PC-9 (cell line): ENCODE measurements at places on chromosomes 6 and 20. TPM values are rescaled to one million over a fixed set of nuclear protein-coding genes. Genes with fewer than 3 reads are reported as not detected.

DNA sequence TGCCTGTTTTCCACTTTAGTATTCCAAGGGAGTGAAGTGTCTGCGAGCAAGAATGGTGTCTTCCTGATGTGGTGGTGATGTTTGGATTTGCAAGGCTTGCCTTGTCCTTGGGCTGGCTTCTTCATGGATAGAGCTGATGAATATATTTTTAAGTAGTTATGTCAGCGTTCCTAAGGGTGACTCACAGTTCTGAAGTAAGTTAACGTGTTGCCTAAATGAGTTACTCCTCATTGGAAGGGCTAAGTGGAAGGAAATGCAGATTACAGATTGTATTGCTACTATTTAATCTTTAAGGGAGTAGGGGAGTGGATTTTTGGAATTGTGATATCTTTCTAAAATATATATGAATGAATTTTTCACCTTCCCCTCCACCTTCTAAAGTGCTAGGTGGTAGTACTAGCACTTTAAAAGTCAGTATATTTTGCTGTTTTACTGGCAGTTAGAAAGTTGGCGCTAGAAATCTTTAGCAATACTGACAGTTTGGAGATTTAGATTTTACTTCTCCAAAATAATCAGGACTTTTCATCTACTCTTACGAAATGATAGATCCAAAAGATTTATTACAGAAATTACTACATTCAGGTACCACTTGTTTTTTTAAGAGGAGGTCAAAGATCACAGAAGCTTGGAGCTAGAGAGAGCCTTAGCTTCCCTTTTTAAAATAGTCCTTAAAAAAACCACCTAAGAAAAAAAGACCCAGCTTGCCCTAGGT, 197.4 kb downstream of the JARID2 start:
- no peak overlapping the region for H3K4me3 ChIP-seq
- no peaks in the 10 kb centered on the region for H3K27me3 ChIP-seq
- DNase-seq = peak; percentile 70
- no peaks in the 10 kb centered on the region for H3K36me3 ChIP-seq

GRCh38 chr6:105821777-105822176, 264.4 kb upstream of the PRDM1 start:
- DNase-seq = no peak
- H3K36me3 ChIP-seq = no peaks in the 10 kb centered on the region
- no peak overlapping the region for H3K27ac ChIP-seq
- no peaks in the 10 kb centered on the region for H3K4me1 ChIP-seq
- no peaks in the 10 kb centered on the region for H3K27me3 ChIP-seq

DNA sequence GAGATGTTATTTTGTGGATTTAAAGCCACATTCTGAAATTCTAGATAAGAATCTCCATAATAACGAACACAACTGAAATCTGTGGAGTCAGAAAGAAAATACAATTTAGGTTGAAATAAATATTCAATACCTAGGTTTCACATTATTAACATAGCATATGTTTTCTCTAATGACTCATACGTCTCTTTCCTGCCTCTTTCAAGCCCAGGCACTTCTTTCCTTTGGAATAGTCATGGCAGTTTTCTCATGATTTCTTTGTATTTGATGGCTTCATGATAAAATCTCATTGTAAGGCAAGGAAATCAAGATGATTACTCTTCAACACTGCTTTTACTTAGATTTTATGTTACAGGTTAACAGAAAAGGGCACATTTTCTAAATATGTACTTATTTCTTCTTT, 803.7 kb downstream of the PHF3 start:
- H3K27me3 ChIP-seq = no peaks in the 10 kb centered on the region
- H3K4me1 ChIP-seq = no peaks in the 10 kb centered on the region
- no peaks in the 10 kb centered on the region for H3K36me3 ChIP-seq
- no peak overlapping the region for H3K4me3 ChIP-seq
- DNase-seq = no peak
- no peak overlapping the region for H3K27ac ChIP-seq

DNA sequence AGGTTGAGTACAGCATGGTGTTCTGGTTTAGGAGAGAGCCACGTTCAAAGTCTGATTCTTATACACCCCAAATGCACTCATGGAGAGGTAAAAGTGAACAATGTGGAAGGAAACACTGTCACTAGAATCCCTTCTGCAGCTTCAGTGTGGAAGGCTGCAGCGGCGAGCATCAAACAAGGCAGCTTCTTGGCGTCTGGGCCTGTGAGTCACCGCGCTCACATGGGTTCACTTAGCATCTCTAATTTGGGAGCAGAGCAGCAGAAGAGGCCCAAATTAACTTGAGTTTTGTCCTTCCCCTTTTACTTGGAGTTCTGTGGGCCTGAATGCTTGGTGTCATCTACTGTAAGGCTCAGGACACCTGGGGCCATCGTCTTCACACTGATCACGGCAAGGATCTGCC, 10.9 kb upstream of the E2F1 start:
- H3K4me3 ChIP-seq = no peak overlapping the region
- no peak for DNase-seq

DNA sequence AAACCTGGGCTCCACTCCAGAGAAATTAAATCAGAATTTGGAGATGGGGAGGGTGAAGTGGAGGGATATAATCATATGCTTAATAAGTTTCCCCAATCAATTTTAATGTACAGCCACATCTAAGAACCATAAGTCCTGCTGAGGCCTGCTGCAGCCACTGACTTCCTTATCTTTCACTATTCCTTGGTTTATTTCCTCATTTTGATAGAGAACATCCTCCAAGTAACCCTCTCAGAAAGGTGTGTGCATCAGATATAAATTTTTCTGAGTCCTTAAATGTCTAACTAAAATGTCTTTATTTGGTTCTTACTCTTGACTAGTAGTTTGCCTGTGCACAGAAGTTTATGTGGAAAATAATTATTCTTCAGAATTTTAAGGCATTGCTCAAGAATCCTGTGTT, 23.7 kb upstream of the SIRT5 start:
- no peaks in the 10 kb centered on the region for H3K27me3 ChIP-seq
- no peak overlapping the region for H3K4me3 ChIP-seq
- no peak for DNase-seq
- no peaks in the 10 kb centered on the region for H3K4me1 ChIP-seq

DNA sequence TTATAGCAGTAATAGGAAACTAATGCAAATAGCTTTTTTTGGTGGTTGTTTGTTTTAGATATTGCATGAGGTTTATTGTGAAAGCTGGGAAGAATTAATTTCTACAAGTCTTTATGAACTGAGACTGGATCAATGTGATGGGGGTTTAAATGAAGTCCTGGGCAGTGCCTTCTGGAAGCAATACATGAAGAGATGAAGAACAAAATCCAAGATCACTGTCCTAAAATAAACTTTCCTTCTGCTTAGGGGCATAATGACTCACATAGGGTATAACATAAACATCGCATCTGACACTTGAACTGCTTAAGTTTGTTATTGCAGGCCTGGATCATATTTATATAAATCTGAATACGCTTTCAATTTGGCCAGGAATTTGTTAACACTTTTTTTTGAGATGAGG, 20.9 kb upstream of the SHLD1 start:
- no peaks in the 10 kb centered on the region for H3K27me3 ChIP-seq
- no peaks in the 10 kb centered on the region for H3K36me3 ChIP-seq

DNA sequence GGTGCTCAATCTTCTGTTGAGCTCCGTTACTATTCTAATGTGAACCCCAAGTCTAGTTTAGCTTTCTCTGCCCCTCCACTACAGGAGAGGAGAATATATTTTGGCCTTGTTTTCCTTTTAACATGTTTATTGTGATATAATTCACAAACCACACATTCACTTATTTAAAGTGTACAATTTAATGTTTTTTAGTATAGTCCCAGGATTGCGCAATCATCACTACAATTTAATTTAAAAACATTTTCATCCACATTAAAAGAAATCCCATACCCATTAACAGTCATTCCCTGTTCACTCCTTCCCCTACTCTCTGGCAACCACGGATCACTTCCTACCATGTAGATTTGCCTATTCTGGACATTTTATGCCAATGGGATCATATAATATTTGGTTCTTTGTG, 64.5 kb upstream of the BMP6 start:
- H3K4me1 ChIP-seq = no peaks in the 10 kb centered on the region
- H3K36me3 ChIP-seq = no peaks in the 10 kb centered on the region
- no peak for DNase-seq
- no peak overlapping the region for H3K4me3 ChIP-seq
- H3K27ac ChIP-seq = no peak overlapping the region

GRCh38 chr6:12613811-12614210, 102.8 kb upstream of the PHACTR1 start:
- H3K4me1 ChIP-seq = no peaks in the 10 kb centered on the region
- DNase-seq = no peak
- H3K27me3 ChIP-seq = no peaks in the 10 kb centered on the region
- H3K27ac ChIP-seq = no peak overlapping the region
- no peaks in the 10 kb centered on the region for H3K36me3 ChIP-seq

GRCh38 chr6:138287144-138287955, 69.1 kb upstream of the PBOV1 start:
- H3K4me1 ChIP-seq = peaks cover 21% of the 10 kb centered on the region
- no peaks in the 10 kb centered on the region for H3K27me3 ChIP-seq
- DNase-seq = peak; percentile 20
- peaks cover 38% of the 10 kb centered on the region for H3K36me3 ChIP-seq
- peak overlapping the region; percentile 83 for H3K27ac ChIP-seq

- H3K27me3 ChIP-seq = 0 out of 2 replicates have a peak, but pooled peaks cover 11% of the 10 kb centered on the region
- no peak for DNase-seq
- H3K36me3 ChIP-seq = no peaks in the 10 kb centered on the region
- H3K4me3 ChIP-seq = no peak overlapping the region
- peaks cover 12% of the 10 kb centered on the region; the same call in 1 of the 2 replicates for H3K4me1 ChIP-seq
These were observed 48.0 kb upstream of the NOP56 start for GRCh38 chr20:2604506-2604835.

GRCh38 chr20:64265201-64265600, 9.7 kb downstream of the PCMTD2 start:
- H3K36me3 ChIP-seq = no peaks in the 10 kb centered on the region
- DNase-seq = no peak
- H3K27me3 ChIP-seq = no peaks in the 10 kb centered on the region
- H3K4me3 ChIP-seq = no peak overlapping the region
- H3K4me1 ChIP-seq = no peaks in the 10 kb centered on the region

- peaks cover 11% of the 10 kb centered on the region; the same call in 1 of the 2 replicates for H3K4me1 ChIP-seq
- H3K4me3 ChIP-seq = peak overlapping the region; percentile 64
- H3K27ac ChIP-seq = no peak overlapping the region
- H3K27me3 ChIP-seq = no peaks in the 10 kb centered on the region
- no peaks in the 10 kb centered on the region for H3K36me3 ChIP-seq
These were observed 119.7 kb upstream of the ZNF184 start for GRCh38 chr6:27592481-27593199.

DNA sequence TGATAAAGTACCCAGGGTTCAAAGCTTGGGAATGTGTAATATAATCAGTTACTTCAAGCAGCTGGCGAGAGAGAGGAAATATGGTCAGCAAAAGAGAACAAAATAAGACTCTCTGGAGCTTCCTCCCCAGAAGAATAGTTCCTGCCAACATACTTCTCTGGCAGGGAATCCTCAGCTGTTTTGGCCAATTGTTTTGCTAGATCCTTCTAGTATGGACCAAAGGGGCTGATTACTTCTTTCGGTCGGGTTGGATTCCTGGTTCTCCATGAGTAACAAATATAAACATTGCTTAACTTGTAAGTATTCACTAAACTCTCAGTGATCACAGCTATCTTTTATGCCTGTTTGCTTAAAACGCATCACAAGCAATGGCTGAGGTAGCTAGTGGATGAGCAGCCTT, 31.4 kb upstream of the FBXO9 start:
- H3K27ac ChIP-seq = no peak overlapping the region
- H3K4me3 ChIP-seq = no peak overlapping the region
- no peaks in the 10 kb centered on the region for H3K27me3 ChIP-seq
- no peaks in the 10 kb centered on the region for H3K4me1 ChIP-seq

- DNase-seq = no peak
- no peak overlapping the region for H3K27ac ChIP-seq
- no peak overlapping the region for H3K4me3 ChIP-seq
- no peaks in the 10 kb centered on the region for H3K36me3 ChIP-seq
- no peaks in the 10 kb centered on the region for H3K27me3 ChIP-seq
- H3K4me1 ChIP-seq = no peaks in the 10 kb centered on the region
These were observed 114.5 kb downstream of the TOX2 start for GRCh38 chr20:44028868-44029847.

DNA sequence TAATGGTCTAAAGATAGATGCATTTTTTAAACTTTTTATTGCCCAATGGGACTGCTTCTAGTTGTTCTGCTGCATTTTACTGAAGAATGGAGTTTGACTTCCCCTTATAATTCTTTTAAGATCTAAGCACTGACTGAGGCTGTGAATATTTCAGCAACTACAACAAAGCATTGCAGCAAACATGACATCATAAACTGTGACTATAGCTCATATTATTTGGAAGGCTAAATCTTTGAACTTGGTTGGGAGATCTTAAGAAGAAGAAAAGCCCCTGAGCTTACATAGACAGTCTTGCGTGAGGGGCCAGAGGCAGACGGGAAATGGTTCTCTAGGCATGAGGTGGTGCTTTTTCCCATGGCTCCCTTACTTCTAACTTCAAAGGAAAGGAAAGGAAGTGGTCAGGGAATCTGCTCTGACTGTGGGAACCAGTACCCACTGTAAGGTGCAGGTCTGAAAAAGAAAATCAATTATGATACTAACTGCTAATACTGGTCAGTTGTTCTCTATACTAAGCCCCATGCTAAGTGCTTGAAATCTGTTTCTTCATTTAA, 14.8 kb downstream of the HEY2 start:
- no peak overlapping the region for H3K27ac ChIP-seq
- H3K4me1 ChIP-seq = no peaks in the 10 kb centered on the region
- H3K27me3 ChIP-seq = no peaks in the 10 kb centered on the region
- H3K36me3 ChIP-seq = no peaks in the 10 kb centered on the region
- no peak overlapping the region for H3K4me3 ChIP-seq

Gene RPL7L1
- total RNA-seq = 84.1 and 87.1 TPM in 2 replicates

Gene FAXC
- total RNA-seq = 3.3 and 4.2 TPM in 2 replicates

Gene BEND6
- total RNA-seq = 4.1 and 5.7 TPM in 2 replicates

Gene ADAM33
- total RNA-seq = not detected in 2 replicates
